ENCODE measurements at places on chromosomes 12 and 14.

DNA sequence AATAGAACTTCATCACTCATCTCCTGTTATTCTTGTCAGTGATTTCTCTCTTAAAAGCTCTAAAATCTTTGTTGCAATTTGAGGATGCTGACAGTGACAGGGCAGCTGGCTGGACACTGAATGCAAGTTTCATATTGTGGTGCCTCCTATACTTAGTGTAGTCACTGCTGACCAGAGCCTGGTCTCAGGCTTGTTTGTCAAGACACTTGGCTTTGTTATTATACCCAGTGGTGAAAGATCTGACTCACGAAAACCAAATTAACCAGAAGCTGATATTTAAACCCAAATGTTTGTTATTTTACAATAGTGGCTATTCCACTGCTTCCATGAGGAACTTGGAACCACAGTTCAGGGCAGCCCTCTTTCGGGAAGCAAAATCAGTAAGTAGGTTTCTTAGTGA lies 42.8 kb downstream of the RPGRIP1 start:
- no peak for DNase-seq

DNA sequence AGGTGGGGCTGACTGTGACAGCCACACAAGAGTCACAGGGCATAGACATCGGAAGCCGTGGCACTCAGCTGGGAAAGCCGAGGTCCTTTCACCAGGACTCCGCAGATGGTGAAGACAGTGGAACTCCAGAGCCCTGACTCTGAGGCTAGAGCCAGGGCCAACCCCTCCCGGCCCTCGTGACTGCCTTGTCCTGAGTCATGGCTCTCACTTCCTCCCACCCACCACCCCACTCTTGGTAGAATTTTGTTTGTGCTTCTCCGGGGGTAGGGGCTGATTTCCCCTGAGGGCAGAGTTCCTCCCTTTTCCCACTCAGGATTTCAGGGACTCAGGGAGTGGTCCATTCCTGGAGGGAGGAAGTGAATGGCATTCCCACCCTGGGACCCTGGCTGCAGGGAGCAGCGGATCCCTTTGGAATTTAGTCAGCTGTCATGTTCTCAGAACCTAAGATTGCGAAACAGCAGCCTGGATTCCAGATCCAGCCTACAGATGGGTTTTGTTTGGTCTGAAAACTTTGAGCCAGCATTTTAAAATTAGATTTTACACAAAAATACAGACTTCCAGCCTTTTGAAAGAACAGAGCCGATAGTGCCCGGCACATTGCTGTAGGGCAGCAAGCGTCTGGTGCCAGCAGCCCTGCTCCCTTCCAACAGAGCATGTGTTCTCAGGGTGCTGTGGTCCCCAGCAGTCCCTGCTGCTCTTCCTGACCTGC lies 50.7 kb downstream of the TPCN1 start:
- peak; percentile 94 for DNase-seq

GRCh38 chr14:52048641-52049204 lies 20.1 kb downstream of the NID2 start:
- no peak for DNase-seq

DNA sequence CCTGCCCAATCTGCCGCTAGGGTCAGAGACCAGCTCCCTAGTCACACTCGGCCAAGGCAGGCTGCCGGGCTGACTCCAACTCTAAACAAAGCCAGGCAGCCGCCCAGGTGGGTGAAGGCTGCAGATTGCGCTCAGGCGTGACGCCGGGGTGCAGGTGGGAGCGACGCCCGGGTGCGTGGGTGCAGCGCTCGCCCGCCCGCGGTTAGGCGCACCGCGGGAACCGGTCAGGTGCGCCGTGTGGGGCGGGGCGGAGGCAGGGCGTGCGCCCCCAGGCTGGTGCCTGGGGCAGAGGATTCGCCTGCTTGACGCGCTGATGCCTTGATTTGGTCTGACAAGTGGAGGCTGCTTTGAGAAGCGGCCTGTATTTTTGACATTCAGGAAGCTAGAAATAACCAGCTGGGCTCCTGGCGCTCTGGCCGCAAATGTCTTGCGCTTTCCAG lies 126.7 kb upstream of the HIF1A start:
- no peak for DNase-seq

DNA sequence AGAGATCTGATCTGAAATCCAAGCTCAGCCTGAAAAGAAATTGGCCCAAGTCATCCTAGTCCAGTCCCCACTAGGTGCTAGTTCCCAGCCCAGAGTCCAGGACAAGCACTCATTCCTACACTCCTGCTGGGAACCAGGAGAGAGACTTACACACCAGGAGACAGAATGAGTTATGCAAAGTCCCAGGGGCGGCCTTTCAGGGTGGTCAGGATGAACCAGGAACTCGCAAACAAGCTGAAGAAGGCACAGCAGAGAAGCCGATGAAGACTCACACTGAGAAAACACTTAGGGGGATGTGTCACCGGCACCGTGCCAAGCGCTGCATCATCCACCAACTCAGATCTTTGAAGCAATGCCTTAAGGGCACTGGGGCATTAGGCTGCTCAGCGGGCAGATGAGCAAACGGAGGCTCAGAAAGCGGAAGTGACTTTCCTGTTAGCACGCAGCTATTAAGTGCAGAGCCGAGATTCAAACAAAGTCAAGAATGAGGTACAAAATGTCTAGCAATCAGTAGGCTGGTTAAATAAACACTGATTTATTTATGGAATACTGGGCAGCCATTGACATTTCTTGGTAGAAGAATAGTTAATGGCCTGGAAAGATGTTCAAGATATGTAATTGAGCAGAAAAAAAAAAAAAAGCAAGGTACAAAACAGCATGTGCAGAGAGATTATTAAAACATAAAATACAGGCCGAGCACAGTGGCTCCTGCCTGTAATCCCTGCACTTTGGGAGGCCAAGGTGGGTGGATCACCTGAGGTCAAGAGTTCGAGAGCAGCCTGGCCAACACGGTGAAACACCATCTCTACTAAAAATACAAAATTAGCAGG lies 78.7 kb downstream of the LRRC74A start:
- DNase-seq, result peak; percentile 90

DNA sequence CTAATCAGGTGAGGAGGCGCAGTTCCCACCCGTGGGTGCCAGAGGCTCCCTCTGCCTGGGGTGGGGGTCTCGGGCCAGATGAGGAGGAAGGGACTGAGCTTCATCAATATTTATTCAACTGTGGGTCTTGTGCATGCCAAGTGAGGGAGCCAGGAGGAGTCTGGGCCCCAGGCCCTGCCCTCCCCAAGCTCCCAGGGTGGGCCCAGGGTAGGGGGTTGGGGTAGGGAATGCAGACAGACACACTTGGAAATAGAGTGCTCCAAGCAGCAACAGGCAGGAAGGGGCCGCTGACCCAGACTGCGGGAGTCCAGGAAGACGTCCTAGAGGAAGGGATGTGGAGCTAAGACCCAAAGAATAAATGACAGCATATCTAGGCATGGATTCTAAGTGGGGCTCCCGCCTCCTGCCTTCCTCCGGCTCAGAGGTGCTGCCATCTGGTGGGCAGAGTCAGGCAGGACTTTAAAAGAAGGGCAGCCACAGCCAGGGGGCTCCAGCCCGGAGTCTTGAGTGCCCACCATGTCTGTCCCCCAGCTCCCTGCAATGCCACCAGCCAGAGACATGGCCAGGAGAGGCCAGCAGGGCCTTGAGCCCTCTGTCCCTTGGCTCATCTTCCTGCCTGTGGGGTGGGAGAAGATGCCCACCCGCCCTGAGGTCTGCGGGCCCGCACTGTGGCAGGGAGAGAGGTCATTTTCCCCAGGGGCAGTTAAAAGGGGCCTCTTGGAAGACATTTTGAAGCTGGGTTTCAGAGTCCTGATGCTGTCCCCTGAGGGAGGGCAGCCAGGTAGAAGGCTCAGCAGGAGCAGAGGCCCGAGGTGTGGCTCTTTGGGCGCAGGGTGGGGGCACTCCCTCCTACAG lies 70.1 kb downstream of the PHETA1 start:
- peak; percentile 79 for DNase-seq

GRCh38 chr14:58919217-58919616 lies 269.2 kb upstream of the DAAM1 start:
- DNase-seq, result peak; percentile 19

GRCh38 chr14:59900556-59900955 lies 19.4 kb upstream of the LRRC9 start:
- no peak for DNase-seq

DNA sequence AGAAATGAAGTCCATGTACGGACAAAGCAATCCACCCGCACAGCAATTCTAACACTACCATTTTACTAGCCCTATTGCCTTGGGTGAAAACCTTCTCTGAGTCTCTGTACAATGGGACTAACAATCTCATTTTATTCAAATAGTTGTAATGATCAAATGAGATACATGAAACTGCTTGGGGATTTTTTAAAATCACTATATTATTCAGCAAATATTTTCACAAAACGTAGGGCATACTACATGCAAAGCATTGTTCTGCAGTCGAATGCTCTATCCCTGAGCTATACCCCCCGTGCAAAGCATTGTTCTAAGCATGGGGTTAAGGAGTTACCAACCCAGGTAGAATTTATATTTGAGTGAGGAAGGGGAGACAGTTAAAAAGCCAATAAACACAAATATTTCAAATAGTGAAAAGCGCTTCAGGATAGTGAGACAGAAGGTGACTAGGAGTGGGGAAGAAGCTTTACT lies 554 bp upstream of the ATF7 start:
- DNase-seq, result no peak

GRCh38 chr14:89388853-89389252 lies 28.2 kb downstream of the FOXN3 start:
- DNase-seq, result peak; percentile 22

DNA sequence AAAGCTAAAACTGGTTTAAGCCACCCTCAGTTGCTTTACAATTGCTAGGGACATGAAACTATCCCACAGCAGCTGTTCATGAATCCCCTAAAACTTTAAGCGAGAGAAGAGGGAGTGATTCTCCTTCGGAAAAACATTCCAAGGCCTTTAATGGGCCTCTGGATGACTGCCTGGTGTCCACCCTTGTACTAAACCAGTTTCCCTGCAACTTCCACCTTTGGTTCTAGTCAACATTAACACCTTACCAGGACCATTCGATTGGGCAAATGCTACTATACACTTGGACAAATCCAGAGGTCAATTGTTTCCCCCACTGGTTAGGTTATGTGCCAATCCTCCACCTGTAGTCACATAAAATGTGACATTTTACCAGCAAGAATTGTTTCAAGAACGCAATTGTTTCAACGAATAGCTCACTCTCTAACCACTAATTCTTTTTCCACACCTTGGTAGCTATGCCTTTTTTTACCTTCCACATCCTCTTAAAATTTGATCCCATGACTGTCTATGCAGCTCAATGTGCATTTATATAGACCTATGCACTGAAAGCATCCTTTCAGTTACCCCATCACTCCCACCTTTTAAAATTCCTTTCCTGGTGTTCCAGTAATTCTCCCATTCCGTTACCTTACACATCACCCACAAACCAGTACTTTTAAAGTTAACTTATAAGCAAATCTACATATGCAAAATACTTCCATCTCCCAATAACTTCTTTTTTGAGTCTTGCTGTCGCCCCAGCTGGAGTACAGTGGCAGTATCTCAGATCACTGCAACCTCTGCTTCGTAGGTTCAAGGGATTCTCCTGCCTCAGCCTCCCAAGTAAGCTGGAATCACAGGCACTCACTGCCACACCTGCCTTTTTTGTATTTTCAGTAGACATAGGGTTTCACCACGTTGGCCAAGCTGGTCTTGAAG lies 3.6 kb downstream of the UBC start:
- peak; percentile 54 for DNase-seq

- no peak for DNase-seq
Measured at GRCh38 chr12:4630262-4630661, 18.6 kb downstream of the AKAP3 start.

DNA sequence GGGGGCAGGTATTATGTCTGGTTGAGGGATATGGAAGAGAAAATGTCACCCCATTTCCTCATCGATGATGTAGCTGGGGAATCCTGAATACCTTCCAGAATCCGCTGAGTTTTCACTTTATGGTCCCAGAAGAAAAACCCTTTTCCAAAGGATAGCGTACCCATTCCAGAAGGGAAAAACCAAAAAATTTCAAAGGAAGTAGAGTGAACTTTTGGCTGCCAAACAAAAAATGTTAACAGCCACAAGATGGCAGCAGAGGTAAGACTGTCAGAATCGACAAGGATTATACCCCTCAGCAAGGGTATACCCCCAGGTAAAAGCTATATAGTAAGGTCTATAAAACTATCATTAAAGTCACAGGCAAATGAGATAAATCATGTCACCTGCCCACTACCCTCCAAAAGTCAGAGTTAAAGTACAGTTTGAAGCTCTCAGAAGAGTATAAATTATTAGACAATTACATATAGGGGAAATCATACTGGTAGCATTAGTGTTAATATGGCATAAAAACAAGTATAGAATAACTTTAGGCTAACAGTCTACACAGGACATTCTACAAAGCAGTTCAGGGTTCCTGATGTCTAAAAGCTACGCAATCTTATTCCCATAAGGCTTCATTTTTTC lies 18.0 kb downstream of the ACIN1 start:
- peak; percentile 72 for DNase-seq

DNA sequence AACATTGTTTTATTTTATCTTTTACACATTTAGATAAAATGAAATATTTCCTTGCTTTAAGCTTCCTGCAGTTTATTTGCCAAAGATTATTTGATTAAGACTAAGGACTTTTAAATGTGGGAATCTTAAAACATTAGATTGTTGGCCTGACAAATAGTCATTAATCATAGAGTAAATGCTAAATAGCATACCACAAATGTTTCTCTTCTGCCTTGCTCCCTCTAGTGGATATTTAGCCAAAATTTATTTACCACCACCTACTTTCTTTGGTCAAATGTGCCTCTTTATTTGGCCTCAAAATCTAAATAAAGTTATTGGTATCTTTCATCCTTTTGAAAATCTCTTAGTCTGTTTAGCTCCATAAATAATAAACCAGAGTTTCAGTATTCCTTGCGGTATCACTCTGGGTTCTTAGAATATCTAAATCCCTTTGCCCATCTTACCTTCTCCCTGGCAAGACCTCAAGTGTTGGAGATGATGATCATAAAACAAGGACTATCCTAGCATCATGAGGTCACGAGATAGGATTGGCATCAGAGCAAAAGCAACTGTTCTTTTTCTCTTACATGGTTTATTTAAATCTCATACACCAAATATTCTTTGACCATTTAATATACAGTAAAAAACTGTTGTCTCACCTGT lies 150.6 kb upstream of the AEBP2 start:
- peak; percentile 78 for DNase-seq

- no peak for DNase-seq
Measured at GRCh38 chr12:60173224-60174170, 577.7 kb downstream of the SLC16A7 start.

GRCh38 chr12:88015825-88016224 lies 13.4 kb downstream of the C12orf50 start:
- DNase-seq, result no peak

DNA sequence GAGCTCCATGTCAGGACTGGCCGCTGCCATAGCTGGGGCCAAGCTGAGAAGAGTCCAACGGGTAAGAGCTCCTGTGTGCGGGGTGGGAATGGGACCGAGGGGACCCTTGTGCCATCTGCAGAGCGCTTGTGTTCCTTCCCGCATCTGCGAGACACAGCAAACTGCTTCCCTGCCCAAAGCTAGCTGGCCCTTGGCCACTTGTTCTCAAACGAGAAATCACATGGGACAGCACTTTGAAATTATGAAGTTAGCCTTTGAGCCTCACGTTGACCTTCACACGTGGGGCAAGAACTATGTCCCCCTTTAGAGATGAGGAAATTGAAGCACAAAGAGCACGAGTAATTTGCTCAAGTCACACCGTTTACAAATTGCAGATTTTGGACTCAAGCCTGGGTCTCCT lies 30.8 kb downstream of the DEGS2 start:
- no peak for DNase-seq

- DNase-seq, result peak; percentile 49
Measured at GRCh38 chr12:86774841-86775388, 518.7 kb upstream of the MGAT4C start.

GRCh38 chr14:22691171-22691570 lies 47.0 kb upstream of the OR6J1 start:
- peak; percentile 37 for DNase-seq

- DNase-seq, result peak; percentile 44
Measured at GRCh38 chr12:113130457-113131135, 5.0 kb downstream of the RASAL1 start.

All from adipocyte (in vitro differentiated cells).